ENCODE measurements at places on chromosomes 6 and 20.
A peak's percentile ranks its signal among the peaks of the same experiment; 100 is the strongest.

GRCh38 chr6:87925373-87926060 is 122.1 kb upstream of the SPACA1 start:
- no peak for DNase-seq

GRCh38 chr6:113011389-113011788 is 664.3 kb downstream of the RFPL4B start:
- DNase-seq, result no peak

- no peak for DNase-seq
These were observed 99.3 kb upstream of the CITED2 start for GRCh38 chr6:139473731-139474130.

DNA sequence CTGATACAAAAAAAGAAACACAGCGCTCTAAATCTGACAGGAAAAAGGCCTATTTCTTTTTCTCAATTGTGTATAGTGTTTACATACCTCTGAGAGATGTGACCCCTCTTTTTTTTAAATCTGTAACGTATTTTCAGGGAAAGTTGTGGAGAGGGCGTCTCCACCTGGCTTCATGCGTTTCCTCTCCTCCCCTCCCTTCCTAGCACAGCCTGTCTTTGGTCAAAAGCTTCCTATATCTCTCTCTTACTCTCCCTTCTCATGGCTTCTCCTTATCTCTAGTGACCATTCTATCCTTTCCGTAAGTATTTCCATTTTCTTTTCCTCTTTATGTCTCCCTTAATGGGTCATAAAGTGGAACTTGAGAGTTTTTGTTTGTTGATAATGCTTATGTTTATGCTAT is 458.9 kb downstream of the HACE1 start:
- no peak for DNase-seq

DNA sequence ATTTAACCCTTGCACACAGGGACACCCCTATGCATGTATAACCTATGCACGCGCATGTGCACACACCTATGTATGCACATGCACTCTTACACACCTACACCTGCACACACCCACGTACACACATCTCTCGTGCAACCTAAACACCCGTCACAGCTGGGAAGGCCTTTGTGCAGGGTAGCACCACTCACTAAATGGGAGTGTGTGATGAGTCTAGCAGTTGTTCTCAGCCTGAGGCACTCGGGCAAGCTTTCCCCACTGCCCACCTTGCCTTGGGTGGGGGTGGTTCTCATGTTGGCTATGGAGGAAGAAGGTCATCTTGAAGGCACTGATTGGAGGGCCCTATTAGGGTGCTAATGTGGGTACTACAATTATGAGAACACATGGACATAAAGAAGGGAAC is 85.8 kb downstream of the DLL1 start:
- DNase-seq, result no peak

GRCh38 chr20:22386306-22386623 is 198.1 kb downstream of the FOXA2 start:
- DNase-seq, result no peak

- DNase-seq, result no peak
These were observed 6.7 kb downstream of the DDX27 start for GRCh38 chr20:49225896-49226295.

- no peak for DNase-seq
These were observed 807 bp downstream of the LKAAEAR1 start for GRCh38 chr20:64083378-64083803.

DNA sequence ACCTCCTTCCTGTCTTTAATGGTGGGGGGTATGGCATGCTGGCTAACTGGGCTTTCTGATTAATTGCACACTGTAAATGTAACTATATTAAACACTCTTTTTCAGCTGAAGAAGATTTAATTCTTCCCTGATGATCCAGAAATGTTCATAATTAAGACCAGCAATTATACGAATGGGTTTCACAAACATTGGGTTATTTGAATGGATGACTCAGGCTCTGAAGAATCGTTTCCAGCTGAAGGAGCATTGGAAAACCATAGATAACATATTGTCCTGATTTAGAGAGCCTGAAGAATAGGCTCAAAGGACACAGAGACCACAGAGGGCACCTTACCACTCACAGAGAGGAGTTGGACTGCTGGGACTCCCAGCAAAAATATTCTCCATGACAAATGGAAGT is 130.7 kb upstream of the SSTR4 start:
- no peak for DNase-seq

- no peak for DNase-seq
These were observed 253.4 kb upstream of the SULF2 start for GRCh38 chr20:48038713-48039112.

DNA sequence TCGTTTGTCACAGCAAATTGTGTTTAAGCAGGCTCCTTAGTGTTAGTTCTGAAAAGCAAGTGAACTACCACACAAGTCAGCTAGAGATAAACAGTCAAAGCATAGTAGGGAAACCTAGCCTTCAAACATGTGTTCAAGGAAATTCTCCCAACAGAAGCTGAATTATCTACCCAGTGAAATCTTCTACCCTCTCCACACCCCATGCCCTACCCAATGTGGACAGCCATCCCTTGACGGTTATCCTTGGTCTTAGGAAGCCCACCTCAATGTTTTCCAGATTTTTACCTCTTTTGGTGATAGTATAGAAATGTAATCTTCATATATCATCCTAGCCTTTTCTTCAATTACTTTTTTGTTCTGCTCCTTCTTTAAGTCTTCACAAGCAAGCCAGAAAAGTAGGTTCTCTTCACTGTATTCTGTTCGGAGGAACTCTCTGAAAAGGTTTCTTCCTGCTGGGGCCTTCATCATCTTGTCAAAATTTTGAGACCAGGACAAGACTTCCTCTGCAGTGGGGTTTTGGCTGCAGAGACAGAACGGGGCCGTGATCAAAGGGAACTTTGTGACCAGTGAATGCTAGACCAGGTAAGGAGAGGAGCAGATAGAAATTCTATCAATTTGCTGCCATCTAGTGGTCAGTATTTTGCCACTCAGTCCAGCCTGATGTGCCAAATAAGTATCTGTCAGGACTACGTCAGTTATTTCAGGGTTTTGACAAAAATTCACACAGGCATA is 21.6 kb upstream of the MTRF1L start:
- DNase-seq, result peak; percentile 24

All from brain pericyte (primary cell).